ENCODE measurements at places on chromosomes 7 and 10. TPM values are rescaled to one million over a fixed set of nuclear protein-coding genes. Genes with fewer than 3 reads are reported as not detected.

The SCART1 gene
- total RNA-seq: 3.7 TPM

The ZCWPW1 gene
- total RNA-seq: 1.5 TPM

The BTBD16 gene
- total RNA-seq: 0.27 TPM

The OR2A12 gene
- not detected for total RNA-seq

The CALHM3 gene
- 0.49 TPM for total RNA-seq

The ASAH2 gene
- 10.7 TPM for total RNA-seq

DNA sequence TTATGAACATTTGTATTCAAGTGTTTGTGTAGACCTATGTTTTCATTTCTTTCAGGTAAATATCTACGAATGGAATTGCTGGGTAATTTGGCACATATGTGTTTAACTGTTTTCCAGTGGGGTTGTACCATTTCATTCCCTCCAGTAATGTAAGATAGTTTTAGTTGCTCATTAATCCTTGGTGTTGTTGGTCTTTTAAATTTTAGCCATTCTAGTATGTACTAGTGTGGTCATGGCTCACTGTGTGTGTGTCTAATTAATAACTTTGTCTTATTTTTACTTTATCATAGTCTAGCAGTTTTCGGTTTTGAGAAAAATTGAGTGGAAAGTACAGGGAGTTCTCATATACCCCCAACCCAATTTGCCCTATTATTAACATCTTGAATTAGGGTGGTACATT lies 278.8 kb downstream of the CAMK1D start:
- H3K36me3 ChIP-seq: no peaks in the 10 kb centered on the region
- no peak overlapping the region for H3K4me3 ChIP-seq
- no peak overlapping the region for H3K27ac ChIP-seq
- no peaks in the 10 kb centered on the region for H3K4me1 ChIP-seq

GRCh38 chr7:117009705-117010361 lies 56.5 kb downstream of the ST7 start:
- H3K4me1 ChIP-seq: no peaks in the 10 kb centered on the region
- no peak for DNase-seq
- no peaks in the 10 kb centered on the region for H3K36me3 ChIP-seq

DNA sequence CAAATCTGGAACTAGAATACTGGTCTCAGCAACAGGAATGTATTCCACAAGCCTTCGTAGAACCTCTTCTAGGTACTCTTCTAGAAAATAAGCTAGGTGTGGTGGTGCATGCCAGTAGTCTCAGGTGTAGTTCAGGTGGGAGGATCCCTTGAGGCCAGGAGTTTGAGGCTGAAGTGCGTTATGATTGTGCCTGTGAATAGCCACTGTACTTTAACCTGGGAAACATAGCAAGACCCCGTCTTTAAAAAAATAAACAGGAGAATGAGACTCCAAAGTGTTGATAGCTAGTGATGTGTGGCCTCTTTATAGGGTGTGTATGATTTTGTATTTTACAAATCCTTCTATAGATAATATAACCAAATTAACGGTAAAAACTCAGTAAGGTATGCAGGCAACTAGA lies 1.5 kb upstream of the ZNF775 start:
- peaks cover 14% of the 10 kb centered on the region for H3K36me3 ChIP-seq
- H3K27ac ChIP-seq: peak overlapping the region; percentile 78
- H3K4me1 ChIP-seq: peaks cover 15% of the 10 kb centered on the region
- H3K27me3 ChIP-seq: no peaks in the 10 kb centered on the region

DNA sequence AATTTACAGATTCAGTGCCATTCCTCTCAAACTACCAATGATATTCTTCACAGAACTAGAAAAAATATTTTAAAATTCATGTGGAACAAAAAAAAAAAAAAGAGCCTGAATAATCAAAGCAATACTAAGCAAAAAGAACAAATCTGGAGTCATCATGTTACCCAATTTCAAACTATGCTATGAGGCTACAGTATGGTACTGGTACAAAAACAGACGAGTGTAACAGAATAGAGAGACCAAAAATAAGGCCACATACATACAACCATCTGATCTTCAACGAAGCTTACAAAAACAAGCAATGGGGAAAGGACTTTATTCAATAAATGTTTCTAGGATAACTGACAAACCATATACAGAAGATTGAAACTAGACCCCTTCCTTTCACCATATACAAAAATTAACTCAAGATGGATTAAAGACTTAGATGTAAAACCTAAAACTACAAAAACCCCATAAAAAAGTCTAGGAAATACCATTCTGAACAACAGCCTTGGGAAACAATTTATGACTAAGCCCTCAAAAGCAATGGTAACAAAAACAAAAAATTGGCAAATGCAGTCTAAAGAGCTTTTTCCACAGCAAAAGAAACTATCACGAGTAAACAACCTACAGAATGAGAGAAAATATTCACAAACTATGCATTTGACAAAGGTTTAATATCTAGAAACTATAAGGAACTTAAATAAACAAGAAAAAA lies 207.7 kb downstream of the PTN start:
- H3K27ac ChIP-seq: no peak overlapping the region
- H3K4me1 ChIP-seq: no peaks in the 10 kb centered on the region
- DNase-seq: no peak
- H3K4me3 ChIP-seq: no peak overlapping the region

DNA sequence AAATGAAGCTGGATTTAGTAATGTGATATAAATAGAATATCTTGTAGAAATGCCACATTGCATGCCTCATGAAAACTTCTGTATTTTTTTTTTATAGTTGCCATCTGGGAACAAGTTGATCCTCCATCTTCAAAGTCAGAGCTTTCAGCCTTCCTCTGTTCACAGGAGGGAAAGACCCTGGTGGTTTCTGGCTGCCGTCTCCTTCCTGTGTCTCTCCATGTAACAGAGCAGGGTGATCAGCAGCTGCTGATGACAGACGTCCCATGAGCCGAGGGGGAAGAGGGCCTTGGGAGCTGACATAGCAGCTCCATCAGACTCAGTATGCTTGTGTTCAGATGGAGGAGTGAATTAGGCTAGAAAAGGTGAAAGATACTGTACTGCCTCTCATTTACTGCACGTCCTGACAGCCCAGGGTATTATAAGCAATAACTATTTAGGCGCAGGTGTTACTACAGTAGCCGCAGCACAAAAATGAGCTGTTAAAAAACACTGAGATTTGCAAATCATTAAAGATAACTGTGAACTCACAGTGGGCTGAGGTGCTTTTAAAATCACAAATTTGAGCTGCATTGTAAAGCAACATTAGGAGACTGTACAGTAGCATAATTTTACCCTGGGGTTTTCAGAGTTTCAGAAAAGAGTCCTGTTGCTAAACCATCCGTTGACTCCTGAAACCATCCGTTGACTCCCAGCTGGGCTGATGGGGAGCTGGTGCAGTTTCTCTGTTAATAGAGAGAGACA lies 103.3 kb downstream of the CFAP58 start:
- H3K27ac ChIP-seq: no peak overlapping the region
- H3K27me3 ChIP-seq: peaks cover 40% of the 10 kb centered on the region
- no peak overlapping the region for H3K4me3 ChIP-seq
- no peak for DNase-seq
- no peaks in the 10 kb centered on the region for H3K36me3 ChIP-seq
- no peaks in the 10 kb centered on the region for H3K4me1 ChIP-seq

GRCh38 chr7:25849500-25850184 lies 302.4 kb upstream of the NFE2L3 start:
- H3K36me3 ChIP-seq: no peaks in the 10 kb centered on the region
- H3K4me3 ChIP-seq: no peak overlapping the region
- H3K27ac ChIP-seq: no peak overlapping the region
- DNase-seq: no peak

DNA sequence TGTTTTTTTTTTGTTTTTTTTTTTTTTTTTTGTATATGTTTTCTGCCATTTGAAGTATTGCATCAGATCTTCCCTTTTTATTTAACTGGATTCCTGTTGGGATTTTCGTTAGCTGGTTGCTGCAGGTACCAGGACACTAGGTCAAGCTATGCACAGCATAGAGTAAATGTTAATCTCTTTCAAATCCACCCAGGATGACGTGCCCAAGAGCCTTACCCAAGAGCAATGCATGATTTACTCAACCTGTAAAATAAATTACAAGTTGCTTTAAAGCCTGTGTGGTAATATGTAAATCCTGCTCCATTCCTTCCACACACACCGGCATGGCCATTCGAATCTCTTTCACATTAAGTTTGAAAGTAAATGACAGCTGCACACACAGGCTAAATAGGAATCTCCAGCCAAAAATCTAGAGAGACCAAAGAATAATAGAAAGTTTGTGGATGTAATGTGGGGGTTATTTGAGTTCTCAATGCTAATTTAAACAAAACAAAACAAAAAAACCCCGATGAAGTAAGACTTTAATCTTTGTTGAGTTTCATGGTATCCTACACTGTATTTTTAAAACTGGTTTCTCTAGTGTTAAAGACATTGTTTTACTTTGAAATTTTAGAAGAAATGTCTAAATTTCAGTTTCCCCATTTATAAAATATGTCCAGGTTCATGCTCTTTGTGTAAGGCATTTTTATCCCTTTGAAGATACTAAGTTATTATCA lies 167.9 kb downstream of the FRMD4A start:
- no peak overlapping the region for H3K4me3 ChIP-seq
- no peaks in the 10 kb centered on the region for H3K36me3 ChIP-seq
- no peaks in the 10 kb centered on the region for H3K4me1 ChIP-seq
- DNase-seq: no peak
- H3K27me3 ChIP-seq: peaks cover 74% of the 10 kb centered on the region

GRCh38 chr7:121005996-121006584 lies 17.6 kb downstream of the CPED1 start:
- H3K4me3 ChIP-seq: no peak overlapping the region
- no peak overlapping the region for H3K27ac ChIP-seq
- no peaks in the 10 kb centered on the region for H3K27me3 ChIP-seq
- DNase-seq: no peak
- no peaks in the 10 kb centered on the region for H3K4me1 ChIP-seq

DNA sequence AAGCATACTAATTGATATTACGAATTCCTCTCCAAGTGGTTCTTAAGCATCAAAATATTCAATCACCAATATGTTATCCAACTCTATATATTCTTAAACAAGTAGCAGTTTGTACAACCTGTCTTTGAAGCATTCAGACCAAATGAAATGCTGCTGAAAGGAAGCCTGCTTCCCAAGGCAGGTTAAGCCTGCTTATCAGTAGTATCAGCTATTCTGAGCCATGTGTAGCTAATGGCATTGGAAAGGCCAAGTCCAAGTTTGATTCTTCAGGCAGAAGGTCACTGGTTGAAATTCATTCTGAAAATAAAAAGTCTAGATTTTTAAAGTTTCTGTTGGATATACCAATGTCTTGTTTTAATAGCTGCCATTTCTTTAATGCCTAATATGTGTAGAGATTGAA lies 328.7 kb downstream of the LHFPL3 start:
- no peaks in the 10 kb centered on the region for H3K4me1 ChIP-seq
- H3K36me3 ChIP-seq: no peaks in the 10 kb centered on the region
- no peak for DNase-seq
- H3K4me3 ChIP-seq: no peak overlapping the region
- H3K27me3 ChIP-seq: peaks cover 15% of the 10 kb centered on the region
- no peak overlapping the region for H3K27ac ChIP-seq

DNA sequence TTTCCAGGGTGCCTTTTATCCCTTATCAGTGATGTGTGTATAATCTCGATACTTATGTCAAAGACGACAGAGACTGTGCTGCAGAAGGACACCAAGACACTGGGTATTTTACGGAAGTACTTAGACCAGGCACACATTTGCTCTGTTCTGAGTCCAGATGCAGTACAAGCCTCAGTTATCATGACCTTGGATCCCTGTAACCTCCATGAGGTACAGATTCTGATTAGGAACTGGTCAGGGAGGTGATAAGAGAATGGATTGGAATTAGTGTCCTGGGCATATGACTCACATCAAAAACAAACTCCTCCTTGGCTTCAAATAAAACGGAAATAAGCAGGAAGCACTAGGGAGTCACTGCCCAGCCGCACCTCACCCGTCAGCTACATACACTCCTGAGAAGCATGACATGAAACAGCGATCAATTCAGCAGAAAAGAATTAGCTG lies 146.5 kb downstream of the SFMBT2 start:
- H3K36me3 ChIP-seq: no peaks in the 10 kb centered on the region
- no peaks in the 10 kb centered on the region for H3K4me1 ChIP-seq
- DNase-seq: no peak
- no peak overlapping the region for H3K27ac ChIP-seq
- H3K27me3 ChIP-seq: no peaks in the 10 kb centered on the region

GRCh38 chr7:2202901-2203765 lies 29.6 kb downstream of the MAD1L1 start:
- no peak overlapping the region for H3K27ac ChIP-seq
- H3K4me3 ChIP-seq: no peak overlapping the region
- no peak for DNase-seq

GRCh38 chr7:12074889-12075288 lies 136.2 kb upstream of the TMEM106B start:
- H3K4me1 ChIP-seq: no peaks in the 10 kb centered on the region
- H3K27me3 ChIP-seq: no peaks in the 10 kb centered on the region
- H3K4me3 ChIP-seq: no peak overlapping the region
- H3K27ac ChIP-seq: no peak overlapping the region
- no peak for DNase-seq
- no peaks in the 10 kb centered on the region for H3K36me3 ChIP-seq

DNA sequence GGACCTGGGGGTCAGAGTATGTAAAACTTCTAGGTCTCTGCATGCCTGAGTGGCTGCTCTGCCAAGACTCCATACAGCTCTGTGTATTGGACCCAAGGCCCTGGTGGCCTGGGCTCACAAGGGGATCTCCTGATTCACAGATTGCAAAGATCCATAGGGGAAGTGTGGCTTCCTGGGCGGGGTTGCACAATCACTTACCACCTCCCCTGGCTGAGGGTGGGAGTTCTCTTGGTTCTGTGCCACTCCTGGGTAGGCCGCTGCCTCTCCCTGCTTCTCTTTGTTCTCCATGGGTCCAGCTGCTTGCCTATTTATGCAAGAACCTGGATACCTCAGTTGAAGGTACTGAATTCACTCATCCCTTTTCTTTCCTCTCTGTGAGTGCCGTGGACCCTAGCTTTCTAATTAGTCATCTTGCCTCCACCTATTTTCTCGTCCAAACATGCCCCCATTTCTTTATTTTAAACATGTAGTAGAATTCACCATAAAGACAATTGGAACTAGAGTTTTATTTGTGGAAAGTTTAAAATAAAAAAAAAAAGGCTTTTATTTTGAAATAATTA lies 18.5 kb upstream of the AGR3 start:
- H3K4me3 ChIP-seq: no peak overlapping the region
- no peak for DNase-seq
- no peaks in the 10 kb centered on the region for H3K27me3 ChIP-seq
- H3K36me3 ChIP-seq: no peaks in the 10 kb centered on the region
- no peaks in the 10 kb centered on the region for H3K4me1 ChIP-seq

DNA sequence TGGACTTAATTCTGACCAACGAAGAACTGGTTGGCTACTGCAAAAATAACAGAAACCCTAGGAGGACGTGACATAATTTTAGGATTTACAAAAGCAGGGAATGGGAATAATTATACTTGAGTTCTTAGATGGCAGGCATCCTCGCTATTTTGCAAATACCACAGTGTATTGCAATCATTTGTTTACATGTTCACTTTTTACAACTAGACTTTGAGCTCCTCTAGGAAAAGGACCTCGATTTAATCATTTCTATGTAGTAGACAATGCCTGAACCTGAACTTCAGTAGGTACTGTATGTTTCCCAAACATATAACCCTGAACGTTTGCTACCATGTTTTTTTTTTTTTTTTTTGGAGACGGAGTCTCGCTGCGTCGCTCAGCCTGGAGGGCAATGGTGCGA lies 137.7 kb downstream of the CNOT4 start:
- H3K4me1 ChIP-seq: no peaks in the 10 kb centered on the region
- H3K36me3 ChIP-seq: no peaks in the 10 kb centered on the region
- no peaks in the 10 kb centered on the region for H3K27me3 ChIP-seq
- no peak overlapping the region for H3K4me3 ChIP-seq
- no peak overlapping the region for H3K27ac ChIP-seq

GRCh38 chr7:66296001-66296521 lies 90.9 kb downstream of the TPST1 start:
- no peaks in the 10 kb centered on the region for H3K27me3 ChIP-seq
- no peaks in the 10 kb centered on the region for H3K36me3 ChIP-seq
- no peak overlapping the region for H3K27ac ChIP-seq
- no peaks in the 10 kb centered on the region for H3K4me1 ChIP-seq
- H3K4me3 ChIP-seq: no peak overlapping the region
